Sigmoid colon (tissue), 7 donors: ENCODE measurements at places on chromosomes 3 and 15. TPM values are rescaled to one million over a fixed set of nuclear protein-coding genes. Genes with fewer than 3 reads are reported as not detected.

DNA sequence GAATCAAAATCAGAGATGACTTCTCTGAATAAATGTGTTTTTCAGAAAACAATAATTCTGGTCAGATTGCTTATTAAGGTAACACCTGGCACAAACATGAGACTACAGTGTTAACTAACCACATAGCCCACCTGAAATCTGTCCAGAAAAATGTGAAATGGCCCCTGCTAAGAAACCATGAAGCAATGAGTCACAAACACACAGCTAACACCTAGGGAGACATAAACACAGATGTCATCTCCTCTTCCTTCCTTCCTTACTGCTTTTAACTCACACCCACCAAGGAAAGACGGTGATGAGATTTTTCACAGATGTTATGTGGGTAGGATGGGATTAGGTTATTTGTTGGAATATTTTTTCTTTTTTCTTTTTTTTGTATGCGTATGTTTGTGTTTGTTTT lies 315.0 kb upstream of the STAC start:
- no peaks in the 10 kb centered on the region for H3K4me1 ChIP-seq
- no peak overlapping the region for H3K27ac ChIP-seq
- no peak overlapping the region for H3K4me3 ChIP-seq
- no peak for DNase-seq
- H3K36me3 ChIP-seq, result no peaks in the 10 kb centered on the region
- no peaks in the 10 kb centered on the region for H3K27me3 ChIP-seq

P2RY13 gene
- total RNA-seq, result 2.3 TPM

DNA sequence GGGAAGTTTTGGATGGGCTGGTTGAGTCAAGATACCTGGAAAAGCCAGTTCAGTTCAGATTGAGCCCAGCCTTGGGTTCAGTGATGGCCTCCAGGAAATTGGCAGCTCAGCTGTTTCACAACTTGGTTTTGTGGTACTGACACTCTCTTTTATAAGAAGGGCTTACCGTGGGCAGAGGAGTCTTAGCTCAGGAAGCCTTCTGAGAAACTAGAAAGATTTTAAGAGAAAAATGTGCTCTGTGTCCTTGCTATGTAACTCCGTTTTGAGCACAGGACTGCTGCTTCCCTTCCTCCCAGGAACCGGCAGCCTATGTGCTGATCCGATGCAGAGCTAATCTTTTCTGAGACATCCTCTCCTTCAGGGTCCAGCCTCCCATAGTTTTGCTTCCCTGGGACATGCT lies 46.6 kb upstream of the RASGRP1 start:
- no peak for DNase-seq
- H3K27me3 ChIP-seq, result no peaks in the 10 kb centered on the region
- no peak overlapping the region for H3K4me3 ChIP-seq

DNA sequence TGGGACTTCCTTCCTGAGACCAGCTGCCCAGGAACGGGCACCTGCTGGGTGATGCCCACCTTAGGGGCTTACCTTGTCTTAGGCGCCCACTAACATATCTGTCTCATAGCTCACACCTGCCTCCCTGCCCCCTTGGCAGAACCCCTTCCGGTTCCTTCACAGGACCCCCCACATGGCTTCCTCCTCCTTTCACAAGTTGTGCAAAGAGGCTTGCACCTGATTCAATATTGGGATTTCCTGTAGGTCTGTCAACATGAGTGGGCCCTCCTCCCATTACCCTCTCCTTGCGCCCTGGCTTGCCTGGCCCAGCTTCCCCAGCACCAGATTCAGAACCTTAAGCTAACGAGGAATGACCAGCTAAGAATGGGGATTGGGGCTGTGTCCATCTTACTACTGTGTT lies 633 bp downstream of the THPO start:
- no peaks in the 10 kb centered on the region for H3K36me3 ChIP-seq
- H3K27ac ChIP-seq, result no peak overlapping the region
- peaks cover 30% of the 10 kb centered on the region for H3K27me3 ChIP-seq
- peaks cover 23% of the 10 kb centered on the region for H3K4me1 ChIP-seq
- no peak overlapping the region for H3K4me3 ChIP-seq

MUC4 gene
- total RNA-seq, result not detected

DNA sequence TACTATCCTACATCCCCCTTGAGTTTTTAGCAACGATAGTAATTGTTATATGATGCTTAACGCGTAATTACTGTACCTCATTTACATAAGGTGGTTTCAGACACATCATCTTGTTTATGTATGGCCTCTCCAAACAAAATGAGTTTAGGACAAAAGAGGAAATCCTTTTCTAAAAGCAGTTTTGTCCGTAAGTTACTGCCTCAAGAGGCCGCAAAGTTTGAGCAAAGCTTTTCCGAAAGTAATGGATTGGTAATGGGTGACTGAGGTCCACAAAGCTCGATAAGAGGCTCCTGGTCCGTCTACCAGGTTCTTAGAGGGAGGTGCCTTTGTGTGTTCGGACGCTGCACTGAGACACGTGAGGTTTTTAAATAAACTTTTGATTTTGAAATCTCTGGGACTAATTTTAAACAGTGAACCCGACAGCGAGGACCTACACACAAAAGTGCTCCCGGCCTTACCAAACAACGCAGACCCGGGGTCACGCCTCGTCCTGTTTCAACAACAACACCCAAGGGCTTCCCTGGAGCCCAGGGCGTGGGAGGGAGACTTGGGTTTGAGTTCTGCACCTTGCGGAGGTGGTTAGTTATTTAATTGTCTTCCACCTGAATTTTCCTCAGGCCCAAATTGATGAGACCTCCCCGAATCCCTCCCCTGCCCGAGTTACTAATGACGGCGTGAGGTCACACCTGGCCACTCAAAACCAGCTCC lies 456 bp upstream of the C15orf61 start:
- H3K36me3 ChIP-seq, result peaks cover 15% of the 10 kb centered on the region
- DNase-seq, result no peak
- peak overlapping the region; percentile 30 for H3K4me3 ChIP-seq
- peaks cover 21% of the 10 kb centered on the region for H3K4me1 ChIP-seq

NECTIN3 gene
- total RNA-seq, result 54.1 TPM

GRCh38 chr3:151891721-151892120 lies 18.3 kb downstream of the SUCNR1 start:
- no peak for DNase-seq
- H3K4me1 ChIP-seq, result no peaks in the 10 kb centered on the region
- H3K4me3 ChIP-seq, result no peak overlapping the region
- H3K27me3 ChIP-seq, result no peaks in the 10 kb centered on the region
- H3K27ac ChIP-seq, result no peak overlapping the region

CKMT1A gene
- not detected for total RNA-seq

- DNase-seq, result no peak
- peak overlapping the region; percentile 41 for H3K4me3 ChIP-seq
- peak overlapping the region; percentile 99 for H3K27ac ChIP-seq
- no peaks in the 10 kb centered on the region for H3K36me3 ChIP-seq
- no peaks in the 10 kb centered on the region for H3K27me3 ChIP-seq
- peaks cover 51% of the 10 kb centered on the region for H3K4me1 ChIP-seq
Measured at GRCh38 chr3:4987538-4988296, 8.5 kb downstream of the BHLHE40 start.

GRCh38 chr3:165603196-165603595 lies 234.0 kb downstream of the BCHE start:
- peaks cover 9% of the 10 kb centered on the region for H3K4me1 ChIP-seq
- H3K27ac ChIP-seq, result no peak overlapping the region
- no peaks in the 10 kb centered on the region for H3K36me3 ChIP-seq
- DNase-seq, result no peak
- no peak overlapping the region for H3K4me3 ChIP-seq

TMC3 gene
- total RNA-seq, result 0.82 TPM

GRCh38 chr15:45747426-45747825 lies 112.6 kb downstream of the SQOR start:
- H3K4me3 ChIP-seq, result no peak overlapping the region
- H3K36me3 ChIP-seq, result no peaks in the 10 kb centered on the region
- H3K27me3 ChIP-seq, result no peaks in the 10 kb centered on the region
- H3K27ac ChIP-seq, result no peak overlapping the region
- peaks cover 13% of the 10 kb centered on the region for H3K4me1 ChIP-seq

- H3K4me1 ChIP-seq, result no peaks in the 10 kb centered on the region
- no peaks in the 10 kb centered on the region for H3K36me3 ChIP-seq
- no peak overlapping the region for H3K4me3 ChIP-seq
- DNase-seq, result no peak
- H3K27ac ChIP-seq, result no peak overlapping the region
Measured at GRCh38 chr3:42367903-42368302, 42.5 kb downstream of the LYZL4 start.

- H3K4me1 ChIP-seq, result no peaks in the 10 kb centered on the region
- H3K27ac ChIP-seq, result no peak overlapping the region
- no peak for DNase-seq
- H3K27me3 ChIP-seq, result no peaks in the 10 kb centered on the region
Measured at GRCh38 chr3:94137377-94137776, 74.5 kb downstream of the NSUN3 start.

GRCh38 chr3:69671082-69671952 lies 67.9 kb upstream of the MITF start:
- H3K27ac ChIP-seq, result no peak overlapping the region
- H3K27me3 ChIP-seq, result no peaks in the 10 kb centered on the region
- no peak overlapping the region for H3K4me3 ChIP-seq
- no peaks in the 10 kb centered on the region for H3K36me3 ChIP-seq
- DNase-seq, result no peak

DNA sequence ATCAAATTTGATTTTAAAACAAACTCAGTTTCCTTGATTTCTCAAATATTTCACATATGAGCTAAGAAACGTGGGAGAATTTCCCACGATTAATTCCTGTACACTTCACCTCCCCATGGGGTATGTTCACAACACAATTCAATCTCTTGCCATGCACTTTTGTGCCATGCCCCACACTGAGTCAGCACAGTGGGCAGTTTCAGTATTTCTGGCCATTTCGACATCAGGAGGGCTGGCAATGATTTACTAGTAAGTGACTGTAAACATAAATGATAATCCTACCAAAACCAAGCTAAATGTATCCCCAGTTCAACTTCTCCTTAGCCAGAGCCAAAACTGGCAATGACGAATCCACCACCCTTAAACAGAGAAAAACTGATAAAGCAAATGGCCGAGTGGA lies 293.6 kb downstream of the FGF12 start:
- no peaks in the 10 kb centered on the region for H3K36me3 ChIP-seq
- no peak overlapping the region for H3K27ac ChIP-seq
- no peaks in the 10 kb centered on the region for H3K27me3 ChIP-seq
- no peaks in the 10 kb centered on the region for H3K4me1 ChIP-seq
- H3K4me3 ChIP-seq, result no peak overlapping the region

DNA sequence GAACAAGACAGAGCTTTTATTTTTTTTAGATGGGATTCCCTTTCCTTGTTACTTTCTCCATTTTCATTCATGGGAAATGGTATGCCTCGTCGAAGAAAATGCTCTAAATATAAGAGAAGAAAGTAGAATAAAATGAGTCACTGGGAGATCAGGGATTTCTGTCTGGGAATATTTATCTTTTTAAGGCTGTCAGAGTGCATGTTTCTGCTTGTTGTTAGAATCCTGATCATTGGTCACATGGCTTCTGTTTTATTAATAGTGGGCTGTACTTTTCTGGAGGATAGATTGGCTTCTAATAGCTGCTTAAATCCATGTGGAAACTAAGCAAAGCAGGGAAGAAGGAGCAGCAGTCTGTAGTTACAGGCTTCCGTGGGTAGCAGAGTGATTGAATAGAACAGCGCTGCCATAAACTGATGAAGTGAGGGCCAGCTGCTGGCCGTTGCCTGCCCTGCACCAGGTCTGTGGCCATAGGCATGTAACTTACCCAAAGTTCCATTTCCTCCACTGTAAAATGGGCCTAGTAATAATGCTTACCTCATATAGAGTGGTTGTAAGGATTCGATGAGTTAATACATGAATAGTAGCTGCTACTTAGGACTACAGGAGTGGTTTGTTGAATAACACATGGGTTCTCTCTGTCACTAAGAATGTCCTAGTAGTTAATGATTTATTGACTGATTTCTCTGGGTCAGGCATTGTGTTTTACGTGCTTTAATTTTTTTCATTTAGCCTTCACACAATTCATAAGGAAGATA lies 289.9 kb downstream of the SATB1 start:
- H3K4me1 ChIP-seq, result no peaks in the 10 kb centered on the region
- H3K36me3 ChIP-seq, result no peaks in the 10 kb centered on the region
- no peak for DNase-seq
- no peaks in the 10 kb centered on the region for H3K27me3 ChIP-seq

- H3K4me3 ChIP-seq, result no peak overlapping the region
- no peaks in the 10 kb centered on the region for H3K4me1 ChIP-seq
Measured at GRCh38 chr3:21954709-21955108, 203.7 kb upstream of the ZNF385D start.

- peak overlapping the region; percentile 47 for H3K4me3 ChIP-seq
- peaks cover 10% of the 10 kb centered on the region for H3K4me1 ChIP-seq
- no peaks in the 10 kb centered on the region for H3K36me3 ChIP-seq
Measured at GRCh38 chr15:29103824-29104565, 165.6 kb downstream of the NSMCE3 start.

GRCh38 chr3:133408961-133409360 lies 9.1 kb downstream of the BFSP2 start:
- no peak overlapping the region for H3K27ac ChIP-seq
- no peaks in the 10 kb centered on the region for H3K4me1 ChIP-seq
- no peak overlapping the region for H3K4me3 ChIP-seq
- DNase-seq, result no peak

ZNF717 gene
- 13.6 TPM for total RNA-seq

DNA sequence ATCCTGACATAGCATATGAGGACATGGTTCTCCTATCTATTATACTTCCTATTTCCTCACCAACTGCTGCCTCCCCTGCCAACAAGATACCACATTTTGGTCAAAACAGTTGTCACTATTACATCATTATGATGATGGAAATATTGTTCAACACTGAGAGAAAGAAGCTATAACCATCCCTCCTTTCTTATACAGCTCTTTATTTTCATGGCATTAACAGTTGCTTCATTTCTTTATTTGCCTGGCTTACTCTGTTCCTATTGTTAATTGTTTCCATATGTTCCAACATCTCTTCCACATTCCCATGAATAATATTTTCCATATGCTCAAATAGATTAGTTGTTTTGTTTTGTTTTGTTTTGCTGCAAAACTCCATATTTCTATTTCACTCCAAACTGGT lies 40.8 kb upstream of the FILIP1L start:
- H3K27ac ChIP-seq, result no peak overlapping the region
- H3K4me3 ChIP-seq, result no peak overlapping the region
- no peaks in the 10 kb centered on the region for H3K27me3 ChIP-seq
- no peaks in the 10 kb centered on the region for H3K36me3 ChIP-seq

WDR72 gene
- not detected for total RNA-seq

ALG1L2 gene
- total RNA-seq, result not detected

DNA sequence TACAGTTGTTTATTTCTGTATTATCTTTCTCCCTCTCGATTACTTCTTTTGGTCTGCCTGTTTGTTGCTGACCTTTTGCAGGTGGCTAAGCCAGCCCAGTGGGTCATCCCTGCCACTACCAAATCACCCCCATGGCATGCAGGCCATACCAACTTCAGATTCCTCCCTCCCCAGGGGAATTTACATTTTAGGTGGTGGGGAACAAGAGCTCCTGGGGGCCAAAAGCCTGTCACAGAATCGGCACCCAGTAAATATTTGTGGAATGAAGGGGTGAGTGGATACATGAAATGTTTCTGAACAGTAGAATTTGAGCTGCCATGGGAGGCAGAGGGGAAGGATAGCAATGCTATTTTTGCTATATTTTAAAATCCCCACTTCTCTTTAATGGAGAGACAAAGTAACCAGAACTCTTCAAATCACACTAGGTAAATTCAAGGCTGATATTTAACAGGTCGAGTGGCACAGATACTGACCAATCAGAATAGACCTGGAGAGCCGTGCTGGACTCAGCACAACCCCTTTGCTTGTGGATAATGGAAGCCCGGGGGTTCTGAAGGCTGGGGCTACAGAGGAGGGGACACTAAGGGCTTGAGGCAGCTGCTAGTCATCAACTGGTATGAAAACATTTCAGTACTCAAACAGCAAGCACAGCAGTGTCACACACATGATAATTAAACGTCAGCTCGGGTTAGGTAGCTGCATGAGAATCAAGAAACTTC lies 54.3 kb upstream of the SMAD3 start:
- no peaks in the 10 kb centered on the region for H3K4me1 ChIP-seq
- H3K4me3 ChIP-seq, result no peak overlapping the region
- H3K27me3 ChIP-seq, result no peaks in the 10 kb centered on the region
- H3K27ac ChIP-seq, result no peak overlapping the region
- DNase-seq, result no peak
